Glomerular endothelial cell (primary cell): ENCODE measurements at places on chromosomes 5 and 9.

- no peak for DNase-seq
Measured at GRCh38 chr5:80069918-80070318, 34.8 kb downstream of the THBS4 start.

GRCh38 chr5:174719793-174720611, 4.4 kb upstream of the MSX2 start:
- no peak for DNase-seq

DNA sequence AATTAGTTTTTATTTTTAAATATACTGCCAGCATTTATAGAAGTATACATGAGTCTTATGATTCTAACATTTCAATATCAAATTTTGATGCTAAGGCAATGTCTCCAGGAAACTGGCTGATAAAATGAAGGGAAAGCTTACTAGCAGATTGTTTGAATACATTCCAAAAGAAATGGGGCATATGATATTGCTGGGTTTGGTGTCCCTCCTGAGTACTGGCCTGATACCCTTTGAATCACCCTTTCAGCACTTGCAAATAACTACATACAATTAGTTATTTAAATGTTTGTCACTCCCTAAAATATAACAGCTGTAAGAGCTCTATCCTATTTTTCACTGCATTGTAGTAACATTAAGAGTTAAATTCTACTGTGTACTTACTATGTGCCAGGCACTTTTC, 360.8 kb downstream of the HCN1 start:
- DNase-seq = no peak

GRCh38 chr5:135993880-135994636, 34.7 kb upstream of the TGFBI start:
- no peak for DNase-seq

DNA sequence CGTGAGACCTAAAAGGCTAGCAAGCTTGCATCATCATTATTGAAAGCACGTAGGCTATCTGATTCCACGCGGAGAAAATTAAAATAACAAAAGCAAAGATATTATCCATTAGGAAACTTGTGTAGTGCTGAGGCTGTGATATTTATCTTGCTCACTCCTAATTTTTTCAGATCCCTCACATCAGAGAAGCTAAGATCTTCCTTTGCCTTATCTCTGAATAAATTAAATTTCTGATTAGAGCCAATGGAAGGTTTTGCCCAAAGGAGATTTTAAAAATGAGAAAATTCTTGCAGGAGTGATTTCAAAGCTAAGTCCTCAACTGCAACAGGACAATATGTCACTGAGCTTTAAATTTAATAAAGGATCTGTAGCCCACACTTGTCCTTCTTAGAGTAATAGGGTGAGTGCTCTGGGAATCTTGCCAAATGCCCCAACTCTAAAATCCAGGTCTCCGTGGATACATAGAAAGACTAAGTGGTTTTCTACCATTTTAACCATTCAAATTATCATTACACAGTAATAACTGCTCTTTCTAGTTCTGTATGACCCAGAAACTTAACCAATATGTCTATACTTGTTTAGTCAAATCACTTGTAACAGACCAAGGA, 295.0 kb downstream of the CAAP1 start:
- no peak for DNase-seq

DNA sequence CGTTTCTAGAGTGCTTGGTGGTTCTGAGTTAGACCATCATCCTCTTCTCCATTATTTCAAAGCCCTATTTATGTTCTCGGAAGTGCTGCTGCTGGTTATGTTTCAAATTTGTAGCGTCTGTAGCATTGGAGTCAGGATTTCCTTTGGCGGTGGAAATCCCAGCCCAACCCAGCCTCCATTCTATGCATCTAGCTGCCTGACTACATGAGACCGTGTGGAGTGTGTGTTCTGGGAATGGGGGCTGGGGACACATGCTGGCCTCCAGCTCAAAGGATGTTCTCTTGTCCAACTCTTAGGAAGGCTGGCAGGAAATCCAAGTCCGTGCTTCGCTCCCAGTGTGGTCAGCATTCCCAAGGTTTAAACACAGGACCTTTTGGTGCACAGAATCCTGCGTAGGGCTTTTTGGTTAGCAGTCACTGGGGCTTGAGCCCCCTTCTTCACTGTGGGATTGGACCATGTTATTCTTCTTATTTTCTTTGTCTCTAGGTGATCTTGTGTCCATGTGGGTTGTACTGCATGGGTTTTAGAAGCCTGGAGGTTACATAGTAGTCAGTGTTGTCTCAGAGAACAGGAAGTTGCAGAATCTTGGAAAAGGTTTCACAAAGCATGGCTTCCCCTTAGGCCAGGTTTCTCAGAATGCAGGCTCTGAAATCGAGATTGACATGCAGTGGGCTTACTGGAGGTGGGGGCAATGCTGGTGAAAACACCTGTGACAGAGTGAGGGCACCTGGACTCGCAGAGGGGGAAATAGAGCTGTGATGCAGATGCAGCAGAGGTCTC, 132.2 kb downstream of the ARHGAP26 start:
- no peak for DNase-seq

DNA sequence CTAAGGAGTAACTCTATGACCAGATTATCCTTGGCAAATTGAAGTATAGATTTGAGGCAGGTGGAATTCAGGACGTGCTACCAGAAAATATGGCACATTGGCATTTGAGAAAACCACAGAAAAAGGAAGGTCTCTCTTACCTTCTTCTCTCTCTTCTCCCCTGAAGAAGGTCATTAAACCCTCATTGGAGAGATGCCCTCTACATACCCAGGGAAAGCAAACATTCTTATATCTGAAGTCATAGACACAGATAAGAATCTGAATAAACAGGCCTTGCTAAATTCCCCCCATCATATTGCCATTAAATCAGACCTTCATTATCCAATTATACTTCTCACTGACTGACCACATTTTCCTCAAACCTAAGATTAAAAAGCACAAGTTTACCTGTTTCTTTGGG, 17.8 kb downstream of the SPINK1 start:
- DNase-seq = no peak

GRCh38 chr9:97109194-97109811, 70.4 kb upstream of the CTSV start:
- DNase-seq = peak; percentile 10

DNA sequence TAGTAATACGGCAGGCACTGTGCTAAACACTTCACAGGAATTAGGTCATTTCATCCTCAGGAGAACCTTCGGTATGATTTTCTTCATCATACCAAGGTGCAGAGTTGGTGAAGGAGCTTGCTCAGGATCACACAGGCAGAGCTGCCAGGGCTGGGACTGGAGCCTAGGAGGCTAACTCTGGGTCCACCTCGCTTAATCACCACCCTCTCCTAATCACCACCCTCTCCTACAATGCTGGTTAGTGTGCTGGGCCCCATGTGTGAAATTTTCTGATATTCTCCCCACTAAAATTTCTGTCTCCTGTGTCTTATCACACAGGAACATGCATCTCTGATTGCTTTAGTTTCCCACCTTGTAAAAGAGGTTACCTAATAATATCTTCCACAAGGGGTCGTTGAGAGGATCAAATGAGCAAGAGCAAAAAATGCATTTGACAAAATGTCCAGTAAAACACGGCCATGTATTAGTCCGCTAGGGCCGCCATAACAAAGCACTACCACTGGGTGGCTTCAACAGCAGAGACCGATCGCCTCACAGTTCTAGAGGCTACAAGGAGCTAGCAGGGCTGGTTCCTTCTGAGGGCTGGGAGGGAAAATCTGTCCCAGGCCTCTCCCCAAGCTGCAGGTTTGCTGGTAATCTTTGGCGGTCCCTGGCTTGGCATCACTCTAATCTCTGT, 128.2 kb upstream of the NFIB start:
- DNase-seq = no peak

GRCh38 chr9:114549697-114550330, 37.8 kb upstream of the ATP6V1G1 start:
- DNase-seq = no peak

GRCh38 chr9:101005246-101005645, 23.3 kb upstream of the PLPPR1 start:
- no peak for DNase-seq

DNA sequence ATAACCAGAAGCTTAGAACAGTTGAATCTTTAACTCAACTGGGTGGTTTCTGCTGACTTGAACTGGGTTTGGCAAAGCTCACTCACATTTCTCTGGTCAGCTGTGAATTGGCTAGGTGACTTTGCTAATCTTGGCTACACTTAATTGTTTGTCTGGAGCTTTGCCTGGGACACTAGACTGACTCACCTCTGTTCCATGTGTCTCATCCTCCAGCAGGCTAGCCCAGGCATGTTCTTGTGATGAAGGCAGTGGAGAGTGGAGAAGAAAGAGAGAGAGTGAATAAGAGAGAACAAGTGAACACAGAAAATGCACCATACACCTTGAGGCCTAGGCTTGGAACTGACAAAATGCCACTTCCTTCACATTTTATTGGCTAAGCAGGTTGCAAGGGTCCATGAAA, 32.6 kb downstream of the SPATA31D1 start:
- no peak for DNase-seq

- no peak for DNase-seq
Measured at GRCh38 chr9:37085233-37085632, 35.1 kb upstream of the ZCCHC7 start.

GRCh38 chr9:14327036-14327435, 13.1 kb upstream of the NFIB start:
- DNase-seq = no peak

- DNase-seq = no peak
Measured at GRCh38 chr9:113529336-113530009, 65.9 kb downstream of the RGS3 start.

- no peak for DNase-seq
Measured at GRCh38 chr9:92746567-92747458, 17.8 kb downstream of the BICD2 start.

GRCh38 chr5:14184725-14185124, 41.6 kb downstream of the TRIO start:
- no peak for DNase-seq

- DNase-seq = no peak
Measured at GRCh38 chr9:99825172-99826046, 3.7 kb downstream of the NR4A3 start.

GRCh38 chr9:133558191-133559126, 24.0 kb downstream of the ADAMTSL2 start:
- DNase-seq = no peak

- no peak for DNase-seq
Measured at GRCh38 chr9:114149765-114150340, 5.5 kb upstream of the COL27A1 start.

- no peak for DNase-seq
Measured at GRCh38 chr5:112549605-112550166, 130.6 kb upstream of the EPB41L4A start.

DNA sequence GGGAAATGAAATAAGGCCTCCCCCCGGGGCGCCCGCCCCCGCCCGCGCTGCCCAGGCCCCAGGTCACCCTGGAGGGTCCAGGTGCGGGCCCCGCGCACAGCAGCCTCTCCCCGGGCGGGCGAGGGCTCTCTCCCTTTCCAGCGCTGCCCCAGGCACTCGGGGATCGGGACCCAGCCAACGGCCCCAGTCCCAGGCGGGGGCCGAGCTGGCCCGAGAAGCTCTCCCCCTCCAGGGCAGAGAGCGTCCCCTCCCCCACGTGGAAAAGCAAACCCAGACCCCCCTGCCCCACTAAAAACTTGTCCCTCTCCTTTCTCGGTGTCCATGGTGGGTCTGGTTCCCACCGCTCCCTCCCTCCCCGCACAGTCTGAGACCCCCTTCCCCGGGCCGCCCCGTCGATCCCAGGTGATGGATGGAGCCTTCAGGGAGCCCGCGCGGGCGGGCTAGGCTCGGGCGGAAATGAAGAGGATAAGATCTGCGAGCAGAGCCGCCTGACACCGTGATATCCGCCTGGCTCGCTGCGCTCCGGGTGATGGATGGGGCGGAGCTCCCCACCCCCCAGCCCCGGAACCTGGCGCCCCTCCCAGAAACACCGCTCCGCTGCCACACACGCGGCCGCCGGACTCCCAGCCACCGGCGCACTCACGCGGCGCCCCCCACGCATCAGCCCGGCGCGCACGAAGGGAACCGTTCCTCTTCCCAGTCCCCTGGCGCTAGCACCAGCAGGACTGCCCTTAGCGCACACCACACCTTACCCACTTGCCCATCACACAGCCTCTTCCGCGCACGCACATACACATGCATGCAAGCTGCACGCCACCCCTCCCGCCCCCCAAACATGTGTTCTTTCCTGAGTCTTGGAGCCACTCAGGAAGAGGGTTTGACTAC, 81.7 kb upstream of the ZBTB43 start:
- no peak for DNase-seq

GRCh38 chr9:17905781-17906175, 326.9 kb downstream of the SH3GL2 start:
- no peak for DNase-seq

GRCh38 chr5:18652404-18653215, 1018.4 kb downstream of the TAF11L14 start:
- no peak for DNase-seq

DNA sequence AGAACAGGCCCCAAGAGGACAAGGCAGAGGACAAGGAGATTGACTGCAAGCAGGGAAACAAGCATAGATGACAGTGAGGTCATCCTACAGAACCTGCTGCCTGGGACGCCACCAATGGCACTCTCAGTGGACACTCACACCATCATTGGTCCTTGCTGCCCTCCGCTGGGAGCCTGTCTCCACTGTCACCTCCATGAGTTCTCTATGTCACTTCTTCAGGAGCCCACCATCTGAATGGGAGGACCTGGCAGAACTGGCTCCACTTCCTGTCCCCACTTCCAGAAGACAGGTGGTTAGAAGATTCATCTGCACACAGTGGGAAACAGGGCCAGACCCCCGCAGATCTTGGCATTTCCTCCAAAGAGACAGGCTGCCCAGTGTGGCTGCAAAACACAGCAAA, 188.9 kb downstream of the HSD17B3 start:
- no peak for DNase-seq

DNA sequence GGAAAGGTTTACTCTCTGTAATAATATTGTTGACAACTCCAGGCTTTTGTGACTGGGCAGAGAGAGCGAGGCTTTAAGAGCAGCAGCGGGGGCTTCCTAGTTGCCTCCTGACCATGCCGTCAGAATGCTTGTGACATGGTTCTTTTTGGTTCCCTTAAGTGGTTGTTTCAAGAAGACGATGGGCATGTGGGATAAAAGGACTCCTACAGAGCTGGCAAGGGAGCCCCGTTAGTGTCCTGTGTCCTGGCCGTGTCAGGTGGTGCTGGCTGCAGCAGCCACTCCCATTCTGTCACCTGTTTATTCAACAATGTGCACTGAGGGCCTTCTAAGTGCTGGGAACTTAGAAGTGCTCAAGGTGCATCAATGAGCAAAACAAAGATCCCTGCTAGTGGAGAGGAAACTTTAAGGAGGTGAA, 19.7 kb downstream of the LCP2 start:
- DNase-seq = no peak

GRCh38 chr9:34291423-34291822, 37.6 kb downstream of the KIF24 start:
- DNase-seq = no peak

DNA sequence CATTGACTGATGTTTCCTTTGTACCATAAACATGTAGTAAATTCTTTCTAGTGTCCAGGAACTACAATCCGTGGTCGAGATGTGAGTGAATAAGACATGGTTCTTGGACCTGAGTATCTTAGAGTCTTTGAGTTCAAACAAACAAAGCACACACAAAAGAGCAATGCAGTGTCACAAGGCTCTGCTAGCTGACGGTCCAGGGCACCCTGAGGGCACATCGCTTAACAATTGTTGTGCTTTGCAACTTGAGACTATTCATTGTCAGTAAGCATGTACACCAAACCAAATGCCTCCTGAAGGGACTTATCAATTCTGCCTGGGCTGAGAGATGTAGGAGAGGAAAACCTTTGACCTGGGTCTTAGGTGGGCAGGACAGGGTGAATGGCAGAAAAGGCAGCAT, 84.8 kb downstream of the CAMK4 start:
- no peak for DNase-seq

- no peak for DNase-seq
Measured at GRCh38 chr5:14879937-14880589, 8.5 kb upstream of the ANKH start.
